Stimulated activated CD4-positive, alpha-beta T cell treated with anti-CD3 and anti-CD28 coated beads, Interleukin-1b, Interleukin-23, amount 100 ng/mL, for 24 hours (primary cell): ENCODE measurements at places on chromosomes 2 and 18.

DNA sequence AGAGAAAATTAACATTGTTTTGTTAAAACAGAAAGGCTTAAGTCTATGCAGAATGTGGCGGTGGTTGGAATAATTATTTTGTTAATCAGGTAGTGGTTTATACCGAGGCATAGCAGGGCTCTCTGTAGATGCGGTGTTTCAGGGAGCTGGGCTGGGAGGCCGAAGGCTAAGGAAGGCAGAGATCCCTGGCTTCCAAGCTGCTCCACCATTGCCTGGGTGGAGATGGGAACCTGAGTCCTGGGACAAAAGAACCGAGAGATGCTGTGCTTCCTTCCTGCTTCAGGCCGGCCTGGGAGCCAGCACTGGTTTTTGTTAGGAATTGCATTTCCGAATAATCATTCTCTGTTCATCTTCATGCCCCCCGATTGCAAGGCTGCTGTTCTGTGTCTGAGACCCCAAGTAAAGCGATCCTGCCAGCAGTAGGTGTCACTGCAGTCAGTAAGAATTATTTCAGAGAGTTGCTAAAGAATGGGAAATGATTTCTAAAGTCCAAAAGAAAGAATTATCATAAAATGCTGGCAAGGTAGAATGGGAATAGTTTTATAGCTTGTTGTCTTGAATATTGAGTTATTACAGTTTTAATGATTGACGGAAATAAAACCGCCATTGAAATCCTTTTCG lies 824.9 kb downstream of the GALR1 start:
- no peak for DNase-seq

DNA sequence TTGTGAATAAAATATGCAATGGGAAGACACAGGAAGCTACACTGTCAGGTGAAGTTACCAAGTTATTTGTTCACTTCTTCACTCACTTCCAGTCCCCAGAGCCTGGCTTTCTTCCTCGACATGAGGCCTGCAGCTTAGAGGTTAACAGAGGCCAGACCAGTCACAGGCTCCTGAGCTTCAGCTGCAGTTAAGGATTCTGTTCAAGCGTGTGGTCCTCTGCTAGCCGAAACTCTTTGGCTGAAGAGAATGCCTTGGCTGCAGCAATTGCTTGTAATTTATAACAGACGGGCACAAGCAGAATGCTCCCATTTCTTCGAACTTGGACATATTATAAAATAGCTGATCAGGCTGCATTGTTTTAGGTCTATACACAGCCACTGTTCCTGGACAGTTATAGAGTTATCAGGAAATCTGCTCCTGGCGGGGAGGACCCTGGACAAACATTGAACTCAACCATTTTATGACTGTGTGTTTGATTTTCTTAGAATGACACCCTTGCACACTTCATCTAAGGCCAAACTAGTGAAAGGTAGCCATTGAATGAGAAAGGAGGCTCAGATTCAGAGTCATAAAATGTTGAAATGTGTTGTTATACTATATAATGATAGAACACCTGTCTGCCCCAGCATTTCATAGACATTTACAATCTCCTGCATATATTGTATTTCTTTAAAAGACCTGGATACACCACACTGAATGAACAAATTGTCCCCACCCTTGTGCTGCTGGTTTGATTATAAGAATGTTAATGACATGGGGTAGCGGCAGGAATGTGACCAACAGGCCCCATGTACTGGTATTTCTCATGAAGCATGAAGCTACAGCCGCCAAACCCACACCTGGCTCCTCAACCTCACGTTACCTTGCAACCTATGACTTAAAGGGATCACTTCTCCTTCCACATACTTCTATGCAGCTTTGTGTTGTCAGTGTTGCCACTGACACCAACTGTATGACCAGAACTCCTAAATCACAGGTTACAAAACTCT lies 153.6 kb downstream of the TDRD15 start:
- DNase-seq = no peak

DNA sequence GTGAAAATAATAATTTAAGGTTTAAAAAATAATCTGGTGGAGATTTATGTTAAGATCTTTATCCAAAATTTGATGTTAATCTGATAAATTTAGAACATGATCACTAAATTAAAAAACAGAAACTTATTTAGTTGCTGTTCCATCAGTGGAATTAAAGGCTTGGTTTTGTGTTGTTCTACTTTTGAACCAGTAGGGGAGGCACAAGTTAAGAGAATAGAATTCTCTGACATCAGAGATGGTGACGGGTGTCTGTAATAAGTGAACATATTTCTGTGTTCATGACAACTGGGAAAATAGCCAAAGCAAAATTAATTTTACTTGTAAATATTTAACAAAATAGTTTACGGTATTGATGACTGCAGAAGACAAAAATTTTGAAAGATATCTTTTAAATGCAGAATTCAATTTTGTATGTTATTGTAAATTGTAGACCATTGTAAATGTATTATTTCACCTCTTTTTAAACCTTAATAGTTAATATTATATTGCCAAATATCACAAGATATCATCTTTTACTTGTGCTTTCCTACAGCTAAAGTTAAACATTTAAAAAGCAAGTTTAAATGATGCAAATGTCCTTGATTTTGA lies 106.0 kb downstream of the UBR3 start:
- DNase-seq = no peak

GRCh38 chr2:156512451-156512850 lies 76.3 kb downstream of the GPD2 start:
- no peak for DNase-seq

- no peak for DNase-seq
Observed at GRCh38 chr2:17030047-17030446, 364.4 kb upstream of the CYRIA start.

DNA sequence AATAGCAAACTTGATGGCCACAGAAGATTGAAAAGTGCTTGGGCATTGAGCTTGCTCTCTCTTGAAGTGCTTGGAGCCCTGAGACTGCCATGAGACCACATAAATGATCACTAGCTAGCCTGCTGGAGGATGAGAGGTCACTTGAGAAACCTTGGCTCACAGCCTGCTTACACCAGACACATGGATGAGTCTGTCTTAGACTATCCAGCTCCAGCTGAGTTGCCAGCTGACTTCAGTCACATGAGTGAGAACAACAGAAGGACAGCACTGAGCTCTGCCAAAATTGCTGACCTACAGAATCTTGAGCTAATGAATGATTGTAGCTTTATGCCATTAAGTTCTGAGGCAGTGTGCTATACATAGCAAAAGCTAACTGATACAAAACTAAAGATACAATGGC lies 18.1 kb downstream of the NABP1 start:
- no peak for DNase-seq
